ENCODE measurements at places on chromosomes 1 and 21.
A peak's percentile ranks its signal among the peaks of the same experiment; 100 is the strongest.

GRCh38 chr1:85178396-85178795 lies 22.4 kb downstream of the SYDE2 start:
- no peak for DNase-seq

- DNase-seq, result no peak
Measured at GRCh38 chr21:41948078-41948895, 5.5 kb downstream of the C2CD2 start.

GRCh38 chr1:157584503-157584902 lies 13.4 kb downstream of the FCRL4 start:
- no peak for DNase-seq

DNA sequence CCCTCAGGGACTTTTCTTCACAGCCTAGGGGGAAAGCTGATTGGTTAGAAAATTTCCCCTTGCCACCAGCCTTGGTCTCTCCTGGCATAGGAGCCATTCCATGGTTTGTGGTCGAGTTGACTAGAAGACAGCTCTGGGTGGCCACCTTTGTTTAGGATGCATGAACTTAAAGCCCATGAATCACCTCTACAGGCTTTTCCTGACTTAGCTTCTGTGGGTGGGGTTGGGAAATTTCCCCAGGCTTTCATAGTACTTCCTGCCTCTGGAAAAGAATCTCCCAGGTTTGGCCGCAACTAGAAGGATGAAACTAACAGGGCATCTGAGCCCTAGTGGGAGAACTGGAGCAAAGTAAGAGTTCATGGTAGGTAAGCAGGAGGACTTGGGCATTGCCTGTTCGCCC lies 72.6 kb downstream of the SNRPE start:
- no peak for DNase-seq

DNA sequence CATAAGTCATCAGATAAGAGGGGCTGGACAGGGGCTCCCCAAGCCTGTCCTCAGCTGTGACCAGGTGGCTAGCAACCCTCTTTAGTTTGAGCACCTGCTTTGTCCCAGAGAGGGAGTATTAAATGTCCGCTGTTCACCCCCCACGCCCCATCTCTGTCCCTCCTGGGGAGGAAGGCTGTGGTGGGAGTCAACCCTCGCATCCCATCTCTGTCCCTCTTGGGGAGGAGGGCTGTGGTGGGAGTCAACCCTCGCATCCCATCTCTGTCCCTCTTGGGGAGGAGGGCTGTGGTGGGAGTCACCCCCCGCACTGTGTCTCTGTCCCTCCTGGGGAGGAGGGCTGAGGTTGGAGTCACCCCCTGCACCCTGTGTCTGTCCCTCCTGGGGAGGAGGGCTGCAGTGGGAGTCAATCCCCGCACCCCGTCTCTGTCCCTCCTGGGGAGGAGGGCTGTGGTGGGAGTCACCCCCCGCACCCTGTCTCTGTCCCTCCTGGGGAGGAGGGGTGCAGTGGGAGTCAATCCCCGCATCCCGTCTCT lies 72.6 kb upstream of the ABCG1 start:
- no peak for DNase-seq

GRCh38 chr21:35982717-35983116 lies 77.6 kb downstream of the SETD4 start:
- DNase-seq, result no peak

DNA sequence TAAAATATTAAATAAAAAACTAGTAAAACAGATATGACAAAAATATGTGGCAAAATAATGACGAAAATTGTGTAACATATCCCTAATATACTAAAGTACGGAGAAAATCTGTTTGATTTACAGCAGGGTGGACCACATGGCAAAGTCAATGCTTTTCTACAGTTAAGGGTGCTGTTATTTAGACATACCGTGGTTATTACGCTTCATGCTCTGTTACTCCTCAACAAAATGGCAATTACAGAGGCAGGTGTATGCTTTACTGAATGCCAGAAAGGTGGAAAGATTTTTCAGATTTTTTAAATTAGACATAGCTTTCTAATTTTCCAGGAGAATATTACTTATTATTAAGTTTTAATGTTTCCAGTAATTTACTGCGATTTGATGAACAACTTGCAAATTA lies 343.9 kb upstream of the DPYD start:
- DNase-seq, result no peak

- no peak for DNase-seq
Measured at GRCh38 chr21:38771536-38771935, 34.2 kb upstream of the ETS2 start.

- DNase-seq, result no peak
Measured at GRCh38 chr21:42352441-42353095, 1.8 kb upstream of the TFF2 start.

DNA sequence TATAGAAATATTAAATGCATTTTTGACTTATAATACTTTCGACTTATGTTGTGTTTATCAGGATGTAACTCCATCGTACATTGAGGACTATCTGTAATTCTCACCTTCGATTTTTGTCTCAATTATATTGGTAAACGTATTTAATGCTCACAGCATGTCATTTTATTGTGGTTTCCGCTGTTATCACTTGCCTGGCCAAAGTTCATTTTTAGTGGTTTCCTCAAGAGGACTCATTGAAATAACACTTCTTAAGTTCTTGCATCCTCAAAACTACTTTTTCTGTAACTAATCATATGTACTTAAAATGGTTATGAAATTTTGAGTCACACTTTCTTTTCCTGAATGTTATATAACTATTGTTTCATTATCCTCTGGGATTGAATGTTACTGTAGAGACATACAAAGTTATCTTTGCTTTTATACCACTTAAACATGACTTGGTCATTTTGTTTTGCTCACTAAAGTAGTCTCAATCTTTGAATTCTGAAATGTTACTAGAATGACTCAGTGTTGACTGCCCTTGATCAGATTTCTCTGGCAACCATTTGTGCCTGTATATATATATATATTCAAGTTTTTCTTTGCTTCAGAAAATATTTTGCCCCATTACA lies 289.6 kb upstream of the PROX1 start:
- no peak for DNase-seq

- DNase-seq, result no peak
Measured at GRCh38 chr1:221729771-221730330, 12.0 kb downstream of the DUSP10 start.

- no peak for DNase-seq
Measured at GRCh38 chr21:15293240-15293639, 228.4 kb upstream of the NRIP1 start.

DNA sequence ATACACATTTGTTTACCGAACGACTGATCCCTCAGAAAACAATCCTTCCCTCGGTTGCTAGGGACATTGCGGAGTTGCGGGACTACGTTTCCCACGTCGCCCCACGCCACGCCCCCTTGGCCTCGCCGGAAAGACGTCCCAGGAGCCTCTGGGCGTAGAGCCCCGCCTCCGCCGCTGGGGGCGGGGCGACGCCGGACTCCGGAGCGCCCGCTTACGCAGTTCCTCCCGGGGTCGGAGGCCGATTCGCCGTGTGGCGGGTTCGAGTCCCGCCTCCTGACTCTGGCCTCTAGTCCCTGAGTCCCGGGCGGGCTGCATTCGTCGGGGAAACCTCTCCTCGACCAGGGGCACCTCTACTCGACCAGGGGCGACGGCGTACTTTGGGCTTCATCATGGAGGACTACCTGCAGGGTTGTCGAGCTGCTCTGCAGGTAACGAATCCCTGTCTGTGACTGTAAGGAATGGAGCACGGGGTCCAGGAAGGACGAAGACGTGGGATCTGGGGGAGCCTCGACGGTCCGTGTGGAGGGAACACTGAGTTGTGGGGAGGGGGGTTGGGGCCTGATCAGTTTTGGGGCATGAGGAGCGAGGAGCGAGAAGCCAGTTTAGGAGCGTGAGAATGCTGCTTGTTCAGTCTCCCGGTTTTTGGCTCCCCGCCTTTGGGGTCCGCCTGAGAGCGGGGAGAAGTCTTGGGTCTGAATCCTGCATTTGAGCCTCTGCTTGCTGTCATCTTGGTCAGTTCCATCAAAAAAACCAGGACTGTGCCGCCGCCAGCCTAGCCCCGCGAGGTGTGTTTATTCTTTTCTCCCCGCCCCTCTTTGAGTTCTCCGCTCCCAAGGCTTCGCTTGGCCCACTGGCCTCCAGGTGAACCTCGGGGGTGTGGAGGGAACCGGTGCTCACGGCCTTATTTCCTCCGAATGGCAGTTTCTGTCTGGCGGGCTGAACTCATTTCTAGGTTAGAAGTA lies at the start of gene PRUNE1:
TSS of gene PRUNE1 (plus strand) at position 206 of the 962 bp plus-strand sequence. CDS start at position 390, 184 bp downstream.
- peak; percentile 94 for DNase-seq

DNA sequence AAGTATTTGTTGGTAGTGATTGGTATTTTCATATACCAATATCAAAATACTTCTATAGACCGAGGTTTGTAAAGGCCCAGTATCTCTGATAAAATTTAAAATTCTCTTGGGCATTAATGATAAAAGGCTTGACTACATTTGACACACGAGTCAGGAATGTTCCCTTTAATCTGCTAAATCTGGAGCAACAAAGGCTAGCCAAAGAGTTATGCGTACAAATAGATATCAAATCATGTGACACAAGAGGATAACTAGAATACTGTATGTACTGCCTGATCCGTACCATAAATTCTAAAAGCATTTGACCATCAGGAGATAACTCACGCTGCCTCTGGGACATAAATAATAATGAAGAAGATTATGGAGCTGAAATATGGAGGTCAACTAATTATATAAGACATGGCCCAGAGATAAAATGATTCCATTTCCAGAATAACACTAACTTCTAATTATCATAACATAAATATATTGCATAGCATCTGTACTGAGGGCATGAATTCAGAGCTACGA lies 64.2 kb upstream of the SH3GLB1 start:
- no peak for DNase-seq

- DNase-seq, result no peak
Measured at GRCh38 chr1:202411422-202411821, 62.9 kb downstream of the PPP1R12B start.
